ENCODE measurements at places on chromosomes 1 and 21.

DNA sequence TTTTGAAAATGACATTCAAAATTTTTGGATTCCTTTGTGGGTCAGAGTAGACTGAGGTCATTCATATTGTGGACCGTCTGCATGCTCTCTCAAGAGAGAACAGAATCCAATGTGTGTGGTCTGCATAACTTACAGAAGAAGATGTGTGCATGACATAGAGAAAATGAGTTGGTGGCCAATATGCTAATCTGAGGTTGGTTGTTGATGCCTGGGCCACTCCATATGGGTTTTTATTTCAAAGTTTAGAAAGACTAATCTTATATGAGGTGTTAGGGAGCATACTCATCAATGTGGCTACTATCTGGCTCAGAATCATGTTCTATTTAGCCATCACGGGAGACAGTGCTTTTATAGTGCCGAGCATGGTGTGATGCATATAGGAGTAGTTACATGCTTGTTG lies 18.2 kb downstream of the NTNG1 start:
- DNase-seq, result no peak

- no peak for DNase-seq
Measured at GRCh38 chr1:227942716-227943261, 4.9 kb downstream of the WNT9A start.

DNA sequence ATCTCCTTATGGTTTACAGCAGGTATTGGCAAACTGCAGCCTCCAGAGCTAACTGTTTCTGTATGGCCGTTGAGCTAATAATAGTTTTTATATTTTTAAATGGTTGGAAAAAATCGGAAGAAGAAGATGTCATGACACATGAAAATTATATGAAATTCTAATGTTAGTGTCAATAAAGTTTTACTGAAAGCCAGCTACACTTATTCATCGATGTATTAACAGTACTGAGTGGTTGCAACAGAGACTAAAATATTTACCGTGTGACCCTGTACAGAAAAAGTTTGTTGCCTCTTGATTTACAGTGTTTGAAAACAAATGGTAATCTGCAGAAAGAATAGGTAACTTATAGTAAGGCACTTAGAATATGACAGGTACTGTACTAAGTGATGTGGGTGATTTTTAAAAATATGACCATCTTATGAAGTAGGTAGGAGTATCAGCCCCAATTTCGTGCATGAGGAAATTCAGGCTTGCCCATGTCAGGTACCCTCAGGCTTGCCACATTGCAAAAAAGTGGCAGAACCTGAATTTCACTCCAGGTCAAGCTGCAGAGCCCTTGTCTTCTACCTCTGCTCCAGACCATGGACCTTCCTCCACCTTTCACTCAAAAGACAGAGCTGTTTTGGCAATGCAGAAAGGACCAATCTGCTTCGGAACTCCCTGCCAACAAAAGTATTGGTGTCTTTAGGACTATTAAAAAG lies 311.9 kb upstream of the RUNX1 start:
- DNase-seq, result no peak

- DNase-seq, result no peak
Measured at GRCh38 chr1:28855469-28855951, 43.5 kb downstream of the OPRD1 start.

DNA sequence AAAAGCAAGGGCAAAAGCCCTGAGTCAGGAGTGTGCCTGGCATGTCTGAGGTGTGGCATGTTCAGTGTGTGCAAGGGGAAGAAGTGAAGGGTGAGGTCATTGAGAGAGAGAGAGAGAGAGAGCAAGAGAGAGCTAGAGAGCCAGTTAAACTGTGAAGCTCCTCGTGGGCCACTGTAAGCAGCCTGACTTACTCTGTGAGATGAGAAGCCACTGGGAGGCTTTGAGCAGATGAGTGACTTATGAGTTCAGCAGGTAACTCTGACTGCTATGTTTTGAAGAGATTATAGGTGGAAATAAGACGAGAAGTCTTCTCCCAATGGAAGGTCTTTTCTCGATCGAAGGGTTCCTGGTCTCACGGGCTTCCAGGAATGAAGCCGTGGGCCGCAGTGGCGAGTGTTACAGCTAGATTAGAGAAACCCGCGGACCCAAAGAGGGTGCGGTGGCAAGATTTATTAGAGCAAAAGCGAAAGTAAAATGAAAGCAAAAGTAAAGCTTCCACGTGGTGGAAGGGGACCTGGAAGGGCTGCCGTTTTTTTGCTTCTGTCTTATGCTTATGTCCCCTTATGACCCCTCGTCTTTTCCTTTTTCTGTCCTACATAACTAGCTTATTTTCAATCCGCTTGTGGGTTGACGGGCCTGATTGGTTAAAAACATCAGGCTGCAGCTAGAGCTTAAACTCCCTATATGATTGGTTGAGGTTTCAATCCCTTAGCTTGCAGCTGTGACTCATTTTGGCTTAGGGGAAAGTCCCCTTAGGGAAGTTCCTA lies 323.1 kb upstream of the FAM78B start:
- DNase-seq, result peak; percentile 54

- DNase-seq, result no peak
Measured at GRCh38 chr1:80375662-80376061, 1369.1 kb upstream of the ADGRL4 start.

DNA sequence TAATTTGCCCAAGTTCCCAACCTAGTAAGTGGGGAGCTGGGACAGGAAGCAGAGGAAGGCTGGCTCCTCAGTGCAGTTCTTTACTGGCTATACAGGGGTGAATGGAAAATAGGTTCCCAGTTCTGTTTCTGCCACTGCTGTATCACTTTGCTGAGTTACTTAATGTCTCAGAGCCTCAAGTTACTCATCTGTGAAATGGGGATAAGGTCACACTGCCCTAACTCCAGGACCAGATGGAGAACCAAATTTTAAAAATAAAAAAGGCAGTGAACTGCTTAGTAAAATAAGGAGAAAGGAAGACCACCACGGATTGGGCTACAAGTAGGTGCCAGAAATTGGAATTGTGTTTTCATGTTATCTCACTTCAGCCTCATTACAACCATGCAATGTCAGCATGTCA lies 147.8 kb downstream of the OMA1 start:
- no peak for DNase-seq

DNA sequence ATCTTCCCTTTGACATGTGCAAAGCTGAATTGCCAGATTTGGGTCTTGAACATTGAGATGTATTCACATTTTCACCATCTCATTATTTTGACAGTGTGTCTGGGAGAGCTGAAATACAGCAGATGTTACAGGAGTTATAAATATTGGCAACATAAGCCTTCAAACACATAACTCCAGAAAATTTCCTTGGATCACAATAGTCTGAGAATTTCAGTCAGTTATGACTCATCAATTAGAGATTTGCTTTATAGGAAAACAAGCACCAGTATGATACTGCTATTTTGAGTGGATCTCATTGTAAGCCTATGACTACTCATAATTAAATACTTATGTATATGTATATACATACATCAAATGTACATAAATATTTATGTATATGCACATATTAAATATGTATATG lies 1171.8 kb downstream of the AMY1C start:
- no peak for DNase-seq

DNA sequence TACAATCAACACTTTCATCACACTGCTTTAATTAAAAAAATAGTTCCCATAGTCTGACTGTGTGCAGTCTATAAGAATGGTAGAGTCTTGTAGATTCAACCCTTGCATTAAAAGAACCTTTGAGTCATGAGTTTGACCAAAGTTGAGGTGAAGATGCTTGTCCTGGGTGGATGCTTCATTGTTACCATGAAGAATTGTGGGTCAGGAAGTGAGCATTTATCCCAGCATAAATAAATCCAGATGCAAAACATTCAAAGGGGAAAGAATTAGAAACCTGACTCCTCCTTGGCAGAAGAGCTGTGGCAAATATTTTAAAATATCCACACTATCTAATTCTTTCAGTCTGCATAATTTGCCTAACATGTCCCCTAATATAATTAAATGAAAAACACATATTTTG lies 72.9 kb upstream of the SPAG17 start:
- DNase-seq, result no peak

- DNase-seq, result no peak
Measured at GRCh38 chr1:21341022-21341421, 50.8 kb upstream of the ECE1 start.

DNA sequence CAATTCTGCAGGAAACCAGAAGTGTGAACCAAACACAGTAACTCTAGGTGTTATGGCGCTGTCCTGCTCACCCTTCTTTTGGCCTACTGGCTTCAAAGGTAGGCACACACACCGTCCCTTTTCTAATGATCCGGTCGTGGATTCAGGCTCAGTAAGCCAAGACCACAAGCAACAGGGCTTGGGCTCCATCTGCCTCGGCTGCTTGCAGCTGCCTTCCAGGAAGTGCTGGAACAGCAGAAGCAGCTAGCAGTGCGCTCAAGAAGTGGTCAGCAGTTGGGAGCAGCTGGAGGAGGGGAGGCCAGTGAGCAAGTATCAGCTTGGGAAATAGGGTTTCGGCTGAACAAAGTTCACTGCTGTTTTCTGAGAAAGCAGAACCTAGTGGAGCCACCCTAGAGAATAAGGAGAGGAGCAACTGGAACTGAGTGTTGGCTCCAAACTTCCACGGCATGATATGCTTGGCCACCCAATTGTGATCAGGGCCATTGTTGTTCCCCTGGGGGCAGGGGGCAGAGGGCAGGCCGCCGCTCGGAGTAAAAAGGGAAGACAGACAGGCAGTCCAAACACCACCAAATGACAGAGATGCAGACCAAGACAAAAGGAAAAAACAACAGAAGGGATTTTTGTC lies 173.4 kb downstream of the TOMM20 start:
- no peak for DNase-seq

DNA sequence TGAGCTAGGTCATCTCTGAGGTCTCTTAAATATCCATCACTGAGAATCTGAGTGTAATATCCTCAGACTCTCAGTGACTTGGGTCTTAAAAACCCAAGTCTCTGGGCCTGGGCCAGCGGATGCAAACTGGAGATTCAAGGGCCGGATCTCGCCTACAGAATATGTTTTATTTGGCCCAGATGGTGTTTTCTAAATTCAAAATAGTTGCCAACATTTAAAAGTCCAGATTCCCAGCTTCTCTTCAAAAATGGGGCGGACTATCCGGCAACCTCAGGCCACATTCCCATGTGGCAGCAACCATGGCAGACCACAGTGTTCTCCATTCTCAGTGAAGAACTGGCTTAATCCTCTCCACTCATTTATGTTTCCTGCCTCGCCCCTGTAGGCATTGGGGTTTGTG lies 12.7 kb upstream of the HEYL start:
- DNase-seq, result no peak

GRCh38 chr1:184910691-184911091 lies 63.6 kb downstream of the NIBAN1 start:
- DNase-seq, result no peak

GRCh38 chr1:226781937-226782609 lies 43.0 kb upstream of the ITPKB start:
- no peak for DNase-seq

GRCh38 chr1:226973898-226974543 lies 33.9 kb downstream of the COQ8A start:
- DNase-seq, result no peak

GRCh38 chr1:18927654-18928272 lies 25.4 kb upstream of the ALDH4A1 start:
- peak; percentile 53 for DNase-seq

GRCh38 chr1:171780583-171781175 lies 781 bp upstream of the METTL13 start:
- no peak for DNase-seq

DNA sequence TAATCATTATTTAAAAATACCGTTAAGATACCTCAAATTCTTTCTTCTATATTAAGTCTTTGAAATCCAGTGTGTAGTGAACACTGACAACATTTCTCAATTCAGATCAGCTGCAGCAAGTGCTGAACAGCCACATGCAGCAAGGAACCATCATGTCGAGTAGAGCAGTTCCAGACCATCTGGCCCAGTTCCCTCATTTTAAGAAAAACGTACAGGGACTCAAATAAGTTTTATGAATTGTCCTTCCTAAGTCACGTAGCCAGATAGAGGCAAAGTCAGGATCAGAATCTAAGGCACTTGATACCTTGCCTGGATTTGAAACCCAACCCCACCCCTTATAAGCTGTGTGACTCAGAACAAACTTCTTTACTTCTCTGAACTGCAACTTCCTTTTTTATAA lies 132.4 kb downstream of the PROX1 start:
- no peak for DNase-seq

- DNase-seq, result no peak
Measured at GRCh38 chr1:217462159-217462558, 168.7 kb downstream of the GPATCH2 start.

DNA sequence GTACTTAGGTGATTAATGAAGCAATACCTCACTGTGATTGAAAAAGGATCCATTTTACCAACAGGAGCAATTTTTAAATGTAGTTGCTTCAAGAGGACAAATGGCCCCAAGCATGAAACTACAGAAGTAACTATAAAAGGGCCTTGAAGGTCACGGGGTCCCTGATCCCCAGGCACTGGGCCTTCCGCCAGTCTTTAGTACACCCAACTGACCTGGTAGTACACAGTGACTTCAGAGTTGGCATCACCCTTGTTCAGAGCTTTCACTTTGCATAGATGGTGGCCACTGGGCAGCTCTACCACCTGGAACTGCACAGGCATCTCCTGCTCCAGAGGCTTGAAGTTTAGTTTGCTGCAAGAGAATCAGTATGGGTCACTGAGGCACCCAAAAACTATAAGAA lies 84.3 kb downstream of the NRDC start:
- DNase-seq, result no peak

GRCh38 chr1:16986962-16987361 lies 6.5 kb upstream of the MFAP2 start:
- DNase-seq, result peak; percentile 15

DNA sequence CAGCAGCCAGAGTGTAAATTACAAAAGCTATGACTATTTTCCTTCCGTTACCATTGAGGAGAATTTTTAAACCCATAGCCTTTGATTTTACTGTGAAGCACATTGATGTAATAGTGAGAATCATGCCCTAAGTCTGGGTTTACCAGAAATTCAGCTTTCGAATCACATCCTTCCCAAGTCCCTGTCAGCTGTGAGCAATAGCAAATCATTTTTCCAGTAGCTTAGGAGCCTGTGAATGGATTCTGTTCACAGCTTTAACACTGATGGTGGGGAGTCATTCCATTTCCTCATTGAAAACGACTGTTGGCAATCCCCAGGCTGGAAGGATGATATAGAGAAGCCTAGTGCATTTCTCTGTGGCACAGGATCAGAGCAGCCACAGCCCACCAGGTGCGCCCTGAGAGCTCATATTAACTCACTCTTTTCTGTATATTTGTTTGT lies 82.2 kb upstream of the C1orf105 start:
- peak; percentile 62 for DNase-seq

DNA sequence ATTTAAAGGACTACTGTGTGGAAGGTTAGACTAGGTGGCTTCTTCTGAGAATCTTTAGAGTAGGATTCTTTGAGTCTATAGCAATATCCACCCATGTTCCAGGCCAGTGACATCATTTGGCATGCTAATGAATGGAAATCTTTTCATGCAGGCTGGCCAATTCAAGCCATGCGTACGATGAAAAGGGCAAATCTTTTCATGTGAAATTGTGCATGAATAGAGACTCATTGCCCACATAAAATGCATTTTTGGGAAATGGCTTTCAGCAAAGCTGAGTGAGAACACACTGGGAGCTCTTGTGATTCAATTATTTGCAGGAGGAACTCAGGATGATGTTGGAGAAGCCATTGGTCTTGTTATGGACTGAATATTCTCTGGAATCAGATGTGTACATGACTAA lies 324.9 kb upstream of the DAB1 start:
- DNase-seq, result no peak

Measured in activated CD4-positive, alpha-beta T cell treated with anti-CD3 and anti-CD28 coated beads for 48 hours (primary cell).